ENCODE measurements at places on chromosomes 7 and 10.

- no peak for DNase-seq
Observed at GRCh38 chr10:120643351-120643750, 186.3 kb downstream of the PLPP4 start.

DNA sequence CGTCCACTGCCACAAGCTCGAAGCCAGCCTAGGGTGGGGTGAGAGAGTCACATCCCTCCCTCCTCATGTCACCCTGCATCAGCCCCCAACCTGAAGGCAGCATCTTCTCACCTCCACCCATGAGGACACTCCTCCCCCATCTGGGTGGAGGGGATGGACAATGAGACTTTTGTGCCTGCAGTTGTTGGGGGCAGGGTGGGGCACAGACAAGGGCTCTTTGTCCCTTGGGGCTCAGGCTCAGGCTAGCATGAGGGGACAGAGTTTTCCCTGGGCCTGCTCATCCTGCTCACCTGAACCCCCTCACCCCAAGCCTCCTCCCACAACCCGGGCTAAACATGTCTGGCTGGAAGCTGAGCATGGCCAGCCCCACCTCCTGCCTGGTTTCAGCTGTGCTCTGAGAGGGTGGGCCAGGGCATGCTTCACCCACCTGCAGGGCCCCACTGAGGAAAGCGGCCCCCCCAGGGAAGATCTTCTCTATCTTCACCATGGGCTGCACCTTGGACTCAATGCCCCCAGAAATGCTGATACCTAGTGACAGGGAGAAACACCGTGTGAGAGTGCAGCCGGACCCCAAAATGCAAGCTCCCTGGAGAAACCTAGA is 9.3 kb downstream of the LZTS2 start:
- no peak for DNase-seq

- DNase-seq, result no peak
Observed at GRCh38 chr10:44724415-44725174, 186.5 kb upstream of the TMEM72 start.

GRCh38 chr7:69599286-69599954 is 1.1 kb downstream of the AUTS2 start:
- DNase-seq, result no peak

- no peak for DNase-seq
Observed at GRCh38 chr10:13511409-13511808, 17.4 kb downstream of the BEND7 start.

GRCh38 chr10:1153251-1153763 is 97.1 kb downstream of the WDR37 start:
- DNase-seq, result no peak
